ENCODE measurements at places on chromosomes 4 and X. TPM values are rescaled to one million over a fixed set of nuclear protein-coding genes. Genes with fewer than 3 reads are reported as not detected.

Gene PLP2
- total RNA-seq, result 42.6 TPM

Gene STBD1
- 0.94 TPM for total RNA-seq

Gene GAB3
- total RNA-seq, result 4.6 TPM

Gene CXorf49
- total RNA-seq, result not detected

Gene RBM47
- 2.6 TPM for total RNA-seq

Gene RTL3
- 0.12 TPM for total RNA-seq

Gene MAML3
- 3.0 TPM for total RNA-seq

Gene MAGEC3
- total RNA-seq, result not detected

Gene HSFX3
- not detected for total RNA-seq

Gene TCEAL8
- total RNA-seq, result 111 TPM

Gene ADH7
- total RNA-seq, result not detected

Gene CRMP1
- total RNA-seq, result 2.5 TPM

Gene ARAP2
- total RNA-seq, result 0.12 TPM

Gene MOSPD2
- total RNA-seq, result 9.1 TPM

Gene ERCC6L
- total RNA-seq, result 0.09 TPM

Gene GAGE12J
- total RNA-seq, result not detected

Gene APLN
- total RNA-seq, result 9.0 TPM

Gene NHS
- 0.12 TPM for total RNA-seq

Gene KLKB1
- total RNA-seq, result not detected

Gene TEC
- total RNA-seq, result not detected

Gene MAGED4
- 40.2 TPM for total RNA-seq

Gene NXF3
- not detected for total RNA-seq

Gene PAGE4
- not detected for total RNA-seq

Gene SORBS2
- total RNA-seq, result 6.6 TPM

Gene IL3RA
- not detected for total RNA-seq

Data from pericardium fibroblast (primary cell).